Left colon (tissue), 2 donors: ENCODE measurements at places on chromosomes 3 and 15.

DNA sequence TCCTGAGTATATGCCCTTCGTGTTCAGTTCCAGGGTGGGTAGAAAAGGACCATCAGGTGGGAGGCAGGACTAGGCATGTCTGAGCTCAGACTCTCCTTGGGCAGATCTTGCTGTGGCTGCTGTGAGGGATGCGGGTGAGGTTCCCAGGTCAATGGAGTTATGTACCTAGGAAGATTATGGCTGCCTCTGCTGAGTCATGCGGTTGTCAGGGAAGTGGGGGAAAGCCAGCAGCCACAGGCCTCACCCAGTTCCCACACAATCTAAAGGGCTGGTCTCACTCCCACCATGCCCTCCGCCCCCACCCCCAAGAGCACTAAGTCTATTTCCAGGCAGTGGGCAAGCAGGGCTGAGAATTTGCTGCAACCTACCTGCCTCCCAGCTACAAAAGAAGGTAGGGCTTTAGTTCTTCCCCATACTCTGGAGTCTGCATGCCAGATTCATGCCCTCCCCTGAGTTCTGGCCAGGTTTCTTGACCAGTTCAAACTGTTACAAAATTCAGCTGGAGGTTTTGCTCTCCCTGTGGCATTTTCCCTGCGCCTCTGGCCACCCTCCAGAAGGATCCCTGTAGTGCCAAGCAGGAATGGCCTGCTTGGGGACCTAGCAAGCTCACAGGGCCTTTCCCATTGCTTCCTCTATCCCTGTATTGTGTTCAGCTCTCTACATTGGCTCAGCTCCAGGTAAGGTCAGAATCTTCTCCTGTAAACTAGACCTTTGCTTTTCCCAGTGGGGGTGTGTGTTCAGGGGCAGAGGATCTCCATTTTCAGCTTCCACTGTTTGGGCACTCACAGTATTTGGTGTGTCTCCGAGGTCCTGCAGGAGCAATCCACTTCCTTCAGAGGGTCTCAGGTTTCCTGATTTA is 12.7 kb upstream of the TMCO5A start:
- DNase-seq = no peak

- no peak for DNase-seq
These were observed 13.6 kb upstream of the RBMS3 start for GRCh38 chr3:29267226-29267625.

- DNase-seq = no peak
These were observed 24.5 kb upstream of the SSR3 start for GRCh38 chr3:156579427-156579851.

DNA sequence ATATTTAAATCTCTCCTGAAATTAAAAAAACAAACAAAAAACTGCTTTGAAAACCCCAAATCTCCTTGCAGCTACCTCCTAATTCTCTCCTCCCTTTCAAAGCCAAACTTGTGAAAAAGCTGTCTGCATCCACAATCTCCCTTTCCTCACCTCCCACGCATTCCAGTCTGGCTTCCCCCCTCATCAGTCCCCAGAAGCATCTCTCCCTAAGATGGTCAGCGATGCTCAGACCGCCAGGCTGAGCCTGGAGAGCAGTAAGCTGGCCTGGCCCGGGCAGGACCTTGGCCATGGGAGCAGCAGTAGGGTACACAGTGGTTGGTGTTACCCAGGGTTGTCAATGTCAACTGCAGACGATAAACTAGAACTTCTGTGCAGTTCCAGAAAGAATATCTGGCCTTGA is 32.9 kb upstream of the BLM start:
- DNase-seq = no peak

- DNase-seq = no peak
These were observed 164.1 kb downstream of the ARRDC4 start for GRCh38 chr15:98124581-98124980.

GRCh38 chr15:45555934-45556608 is 31.1 kb upstream of the BLOC1S6 start:
- DNase-seq = no peak

DNA sequence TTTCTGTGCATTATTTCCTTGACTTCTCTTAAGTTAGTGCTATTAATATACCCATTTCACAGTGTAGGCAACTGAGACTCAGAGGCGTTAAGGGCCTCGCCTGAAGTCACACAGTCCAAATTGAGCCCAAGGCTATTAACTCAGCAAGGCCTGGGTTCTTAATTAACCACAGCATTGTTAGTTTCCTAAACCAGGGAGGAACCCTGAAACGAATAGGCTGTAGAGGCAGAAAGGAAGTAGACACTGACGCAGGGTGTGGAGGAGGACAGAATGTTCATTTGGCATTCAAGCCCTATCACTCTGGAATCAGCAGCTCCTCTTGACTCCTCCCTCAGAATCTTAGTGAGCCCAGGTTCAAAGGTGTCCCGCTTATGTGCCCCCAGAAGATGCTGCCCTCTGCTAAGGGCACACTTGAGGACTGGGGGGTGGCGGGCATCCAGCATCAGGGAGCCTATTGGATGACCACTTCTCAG is 13.9 kb downstream of the ARHGEF3 start:
- DNase-seq = no peak

GRCh38 chr3:44061961-44062360 is 179.7 kb upstream of the TOPAZ1 start:
- no peak for DNase-seq

DNA sequence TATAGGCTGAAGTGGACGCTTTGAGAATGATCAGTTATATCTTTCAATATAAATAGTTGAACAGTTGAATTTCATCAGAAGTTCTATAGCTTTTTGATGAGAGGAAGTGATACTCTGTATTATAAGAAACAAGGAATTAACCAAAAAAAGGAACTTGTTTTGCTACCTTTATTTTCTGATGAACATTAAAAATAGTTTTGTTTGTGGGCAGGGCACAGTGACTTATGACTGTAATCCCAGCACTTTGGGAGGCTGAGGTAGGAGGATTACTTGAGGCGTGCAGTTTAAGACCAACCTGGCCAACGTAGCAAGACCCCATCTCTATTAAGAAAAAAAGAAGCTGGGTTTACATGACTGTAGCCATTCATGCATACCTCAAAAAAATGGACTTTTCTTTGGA is 16.7 kb downstream of the BLOC1S6 start:
- no peak for DNase-seq

- no peak for DNase-seq
These were observed 67.8 kb upstream of the ATP13A3 start for GRCh38 chr3:194554473-194555123.

DNA sequence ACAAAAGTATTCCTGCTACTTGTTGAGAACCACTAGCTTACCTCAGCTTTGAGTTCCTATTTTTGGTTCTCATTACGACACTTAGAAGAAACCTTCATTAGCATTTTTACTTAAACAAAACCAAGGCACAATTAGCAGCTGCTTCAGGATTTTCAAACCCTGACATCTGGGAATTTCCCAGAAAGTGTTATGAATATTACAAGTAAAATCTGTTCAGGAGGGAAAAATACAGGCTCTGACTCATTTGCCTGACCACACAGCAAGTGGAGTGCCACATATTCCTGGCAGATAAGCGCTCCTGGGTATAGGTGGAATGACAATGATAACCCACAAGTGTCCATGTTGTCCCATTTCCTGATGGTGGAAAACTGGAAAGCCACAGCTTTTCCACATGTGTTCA is 10.3 kb upstream of the RFTN1 start:
- no peak for DNase-seq

DNA sequence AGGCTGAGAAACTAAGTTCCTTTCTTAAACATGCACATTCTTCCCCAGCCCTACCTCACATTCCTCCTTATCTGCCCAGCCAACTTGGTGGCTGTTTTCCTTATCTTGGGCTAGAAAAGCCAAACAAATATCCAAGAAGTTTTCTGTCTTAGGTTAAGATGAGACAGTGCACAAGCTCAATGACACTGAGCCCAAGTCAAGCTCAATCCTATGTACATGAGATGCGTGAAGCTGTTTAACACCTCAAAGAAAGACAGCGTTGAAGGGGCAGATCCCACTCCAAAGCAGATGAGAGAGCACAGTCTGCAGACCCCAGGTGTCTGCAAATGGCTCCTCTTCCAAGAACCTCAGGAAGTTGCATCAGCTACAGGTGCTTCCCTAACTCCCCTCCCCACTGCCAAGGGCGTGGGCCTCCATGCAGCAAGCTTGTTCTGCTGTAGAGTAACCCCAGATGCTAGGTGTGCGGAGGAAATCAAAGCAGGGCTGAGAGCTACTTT is 16.6 kb downstream of the LRRC2 start:
- DNase-seq = no peak

- DNase-seq = peak; percentile 82
These were observed 164.6 kb upstream of the HES1 start for GRCh38 chr3:193971261-193971751.

DNA sequence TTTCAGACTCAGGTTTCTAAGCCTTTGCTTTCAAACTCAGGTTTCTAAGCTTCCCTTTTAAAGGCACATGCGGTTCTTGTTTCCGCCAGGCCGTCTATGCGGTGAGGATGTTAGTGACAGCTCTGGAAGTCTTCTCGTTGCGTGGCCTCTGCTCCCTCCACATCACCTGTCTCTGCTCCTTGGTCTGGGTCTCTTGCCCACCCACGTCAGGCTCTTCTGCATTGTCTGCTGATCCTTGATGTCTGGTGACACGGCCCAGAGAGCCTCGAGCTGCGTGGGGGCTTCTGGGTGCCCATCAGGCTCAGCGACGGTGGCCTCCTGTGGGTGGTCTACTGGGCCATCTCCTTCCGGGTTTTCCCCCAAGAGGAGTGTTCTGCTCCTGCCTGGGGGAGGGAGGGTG is 30.5 kb downstream of the KLF13 start:
- DNase-seq = no peak

- DNase-seq = no peak
These were observed 18.9 kb downstream of the PTPN23 start for GRCh38 chr3:47399531-47400270.

DNA sequence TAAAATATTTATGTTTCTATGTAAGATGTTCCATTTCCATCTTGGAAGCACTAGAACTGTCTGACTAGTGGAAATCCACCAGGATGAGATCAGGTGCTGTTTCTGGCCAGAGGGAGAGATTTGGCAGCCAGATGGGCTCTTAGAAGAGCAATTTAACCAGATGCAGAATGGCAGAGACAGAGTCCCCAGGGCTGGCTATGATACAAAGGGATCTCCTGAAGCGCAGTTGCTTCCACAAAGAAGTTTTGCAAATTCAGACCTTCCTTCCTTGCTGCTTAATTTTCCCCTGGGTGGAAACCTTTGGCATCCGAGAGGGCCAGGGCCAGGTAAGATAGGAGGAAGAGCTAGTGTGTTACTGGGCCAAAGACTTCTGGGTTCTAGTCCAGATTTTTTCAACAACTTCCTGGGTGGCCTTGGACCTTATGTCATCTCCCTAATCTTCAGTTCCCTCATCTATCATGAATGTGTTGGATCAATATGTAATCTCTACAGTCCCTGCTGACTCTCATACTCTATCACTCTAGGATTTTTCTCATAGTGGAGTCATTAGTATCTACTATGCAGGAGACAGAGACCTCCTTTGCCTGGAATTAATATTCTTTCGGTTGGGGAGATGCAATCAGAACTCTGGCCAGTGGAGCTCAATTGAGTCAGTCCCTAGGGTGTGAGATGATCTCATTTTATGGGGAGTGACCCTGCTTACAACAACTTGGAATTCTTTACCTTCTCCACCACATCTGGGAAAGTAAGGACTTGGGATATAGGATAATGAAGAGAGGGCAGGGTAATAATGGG is 41.1 kb upstream of the NDUFB4 start:
- DNase-seq = no peak

GRCh38 chr3:13588221-13588701 is 39.3 kb downstream of the FBLN2 start:
- DNase-seq = no peak

GRCh38 chr3:15384510-15385237 is 42.7 kb downstream of the METTL6 start:
- DNase-seq = no peak

- no peak for DNase-seq
These were observed 12.7 kb upstream of the SNTN start for GRCh38 chr3:63639806-63640205.

DNA sequence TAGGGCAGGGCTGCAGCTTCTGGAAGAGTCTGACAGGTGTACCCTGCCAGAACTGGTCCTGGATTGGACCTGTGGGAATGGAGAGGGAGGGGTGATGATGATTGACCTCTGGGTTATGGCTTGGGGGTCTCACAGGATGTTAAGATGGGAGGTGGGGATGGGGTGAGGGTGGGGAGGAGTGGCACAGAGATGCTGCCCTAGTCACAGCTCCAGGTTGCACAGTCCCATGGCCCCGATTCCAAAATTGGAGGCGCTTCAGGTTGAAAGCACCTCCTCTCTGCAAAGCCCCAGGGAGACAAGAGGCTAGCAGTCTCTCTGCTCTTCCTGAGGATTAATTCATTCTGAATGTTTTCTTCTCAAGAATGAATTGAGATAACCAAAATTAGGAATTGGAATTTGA is 101.4 kb downstream of the FAM43A start:
- DNase-seq = no peak

DNA sequence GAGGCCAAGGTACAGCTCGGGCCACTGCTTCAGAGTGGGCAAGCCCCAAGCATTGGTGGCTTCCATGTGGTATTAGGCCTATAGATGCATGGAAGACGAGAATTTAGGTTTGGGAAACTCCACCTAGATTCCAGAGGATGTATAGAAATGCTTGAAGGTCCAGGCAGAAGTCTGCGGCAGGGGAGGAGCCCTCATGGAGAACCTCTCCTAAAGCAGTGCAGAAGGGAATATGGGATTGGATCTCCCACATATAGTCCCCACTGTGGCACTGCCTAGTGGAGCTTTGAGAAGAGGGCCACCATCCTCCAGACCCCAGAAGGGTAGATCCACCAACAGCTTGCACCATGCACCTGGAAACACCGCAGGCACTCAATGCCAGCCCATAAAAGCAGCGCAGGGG is 48.1 kb upstream of the XXYLT1 start:
- DNase-seq = no peak

- no peak for DNase-seq
These were observed 43.4 kb downstream of the HLTF start for GRCh38 chr3:149042789-149043386.
